Dorsolateral prefrontal cortex (tissue), 122 donors: ENCODE measurements at places on chromosomes 1 and 21.

GRCh38 chr1:159982280-159982679, 28.2 kb upstream of the SLAMF9 start:
- no peak for DNase-seq

- DNase-seq: no peak
Observed at GRCh38 chr21:16569679-16570078, 839.9 kb downstream of the USP25 start.

GRCh38 chr1:116243333-116244054, 129.6 kb upstream of the ATP1A1 start:
- DNase-seq: no peak

- no peak for DNase-seq
Observed at GRCh38 chr1:167330601-167331293, 110.1 kb downstream of the POU2F1 start.

DNA sequence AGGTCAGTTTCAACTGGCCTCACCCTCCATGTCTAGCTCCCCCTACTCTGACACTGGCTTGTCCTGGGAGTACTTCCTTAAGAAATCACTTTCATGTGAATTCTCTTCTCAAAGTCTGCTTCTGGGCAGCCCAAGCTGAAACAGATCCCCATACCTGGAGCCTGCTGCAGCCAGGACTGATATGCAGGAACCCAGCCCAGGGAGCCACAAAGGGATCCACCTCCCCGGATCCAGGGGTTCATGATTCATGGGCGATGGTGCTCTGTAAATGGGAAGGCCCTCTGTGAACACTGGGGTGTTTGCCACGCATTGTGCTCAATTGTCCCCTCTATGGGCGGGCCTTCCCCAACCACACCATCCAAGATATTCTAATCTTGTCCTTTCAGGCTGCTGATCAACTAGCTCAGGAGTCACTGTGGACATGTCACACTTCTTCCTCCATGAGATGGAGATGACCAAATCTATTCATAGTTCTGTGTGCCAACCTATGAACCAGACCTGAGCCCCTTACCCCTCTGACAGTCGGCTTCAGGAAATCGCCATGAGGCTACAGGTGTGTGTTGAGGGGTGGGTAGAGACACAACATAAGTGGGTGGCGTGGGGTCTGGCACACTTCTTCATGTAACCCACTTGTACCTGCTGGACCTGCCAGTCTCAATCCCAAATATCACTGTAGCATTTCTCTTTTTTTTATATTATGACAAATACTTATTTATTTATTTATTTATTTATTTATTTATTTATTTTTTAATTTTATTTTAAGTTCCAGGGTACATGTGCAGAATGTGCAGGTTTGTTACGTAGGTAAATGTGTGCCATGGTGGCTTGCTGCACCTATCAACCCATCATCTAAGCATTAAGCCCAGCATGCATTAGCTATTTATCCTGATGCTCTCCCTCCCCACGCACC, 41.8 kb downstream of the RUNX3 start:
- peak; percentile 17 for DNase-seq

- DNase-seq: no peak
Observed at GRCh38 chr1:16464917-16465625, 24.5 kb downstream of the NECAP2 start.
